ENCODE measurements at places on chromosomes 2 and 18. TPM values are rescaled to one million over a fixed set of nuclear protein-coding genes. Genes with fewer than 3 reads are reported as not detected.

Gene BAZ2B
- total RNA-seq = 72.3 TPM

DNA sequence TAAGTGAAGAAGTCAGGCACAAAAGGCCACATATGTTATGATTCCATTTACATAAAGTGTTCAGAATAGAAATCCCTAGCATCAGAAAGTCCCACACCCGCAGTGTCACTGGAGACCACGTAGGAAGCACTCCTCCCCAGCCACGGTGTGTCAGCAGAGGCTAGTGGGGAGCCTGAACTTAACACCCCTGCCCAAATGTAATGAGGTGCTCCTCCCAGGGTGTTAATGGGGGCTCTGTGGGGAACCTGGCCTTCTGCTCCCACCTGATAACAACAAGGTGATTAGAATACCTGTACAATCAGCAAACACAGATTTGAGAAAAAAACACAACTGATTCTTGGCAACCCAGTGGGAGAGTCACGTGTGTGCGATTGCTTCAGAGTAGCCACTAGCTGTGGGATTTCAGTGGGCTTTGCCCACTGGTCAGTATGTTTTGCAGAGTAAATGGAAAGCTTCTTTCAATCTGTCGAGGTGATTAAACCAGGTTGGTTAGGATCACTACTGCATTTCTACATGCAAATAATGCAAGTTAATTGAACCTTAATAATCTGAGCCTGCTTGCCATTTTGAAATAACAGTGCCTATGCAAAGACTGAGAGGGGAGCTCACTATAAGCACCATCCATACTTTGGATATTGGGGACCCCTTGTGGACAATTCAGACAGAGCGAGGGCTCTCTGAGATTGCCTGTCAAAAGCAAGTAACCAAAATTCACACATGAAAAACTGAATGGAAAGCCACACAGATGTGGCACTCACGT, 20.6 kb upstream of the ATRAID start:
- DNase-seq = peak; percentile 81

GRCh38 chr2:120936476-120937334, 201.0 kb downstream of the GLI2 start:
- no peak for DNase-seq

GRCh38 chr2:241877989-241878970, 8.8 kb downstream of the RTP5 start:
- DNase-seq = peak; percentile 63

DNA sequence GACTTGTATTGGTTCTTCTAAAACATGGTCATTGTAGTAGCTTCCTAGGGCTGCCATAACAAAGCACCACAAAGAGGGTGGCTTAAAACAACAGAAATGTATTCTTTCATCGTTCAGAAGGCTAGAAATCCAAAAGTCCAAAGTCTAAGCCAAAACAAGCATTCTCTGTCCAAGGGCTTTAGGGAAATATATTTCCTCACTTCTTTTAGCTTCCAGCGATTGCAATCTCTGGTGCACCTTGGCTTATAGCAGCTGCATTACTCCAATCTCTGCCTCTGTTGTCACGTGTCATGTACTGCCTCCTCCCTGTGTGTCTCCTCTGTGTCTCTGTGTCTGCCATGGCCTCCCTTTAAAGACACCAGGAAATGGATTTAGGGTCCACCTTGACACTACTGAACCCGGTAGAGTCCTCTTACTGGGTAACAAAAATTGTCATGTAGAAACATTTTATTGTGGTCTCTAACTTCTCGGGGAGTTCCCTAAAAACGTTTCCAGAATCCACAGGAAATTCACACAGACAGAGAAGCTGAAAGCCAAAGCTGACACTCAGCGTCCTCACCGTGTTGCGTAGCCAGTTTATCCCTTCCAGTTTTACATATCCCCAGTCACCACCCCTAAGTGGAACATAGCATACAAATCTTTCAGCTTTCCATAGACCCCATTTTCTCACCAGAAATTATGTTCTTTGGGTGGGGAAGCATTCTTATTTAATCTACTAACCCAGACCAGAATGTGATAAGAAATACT, 20.7 kb upstream of the TTN start:
- DNase-seq = peak; percentile 79

DNA sequence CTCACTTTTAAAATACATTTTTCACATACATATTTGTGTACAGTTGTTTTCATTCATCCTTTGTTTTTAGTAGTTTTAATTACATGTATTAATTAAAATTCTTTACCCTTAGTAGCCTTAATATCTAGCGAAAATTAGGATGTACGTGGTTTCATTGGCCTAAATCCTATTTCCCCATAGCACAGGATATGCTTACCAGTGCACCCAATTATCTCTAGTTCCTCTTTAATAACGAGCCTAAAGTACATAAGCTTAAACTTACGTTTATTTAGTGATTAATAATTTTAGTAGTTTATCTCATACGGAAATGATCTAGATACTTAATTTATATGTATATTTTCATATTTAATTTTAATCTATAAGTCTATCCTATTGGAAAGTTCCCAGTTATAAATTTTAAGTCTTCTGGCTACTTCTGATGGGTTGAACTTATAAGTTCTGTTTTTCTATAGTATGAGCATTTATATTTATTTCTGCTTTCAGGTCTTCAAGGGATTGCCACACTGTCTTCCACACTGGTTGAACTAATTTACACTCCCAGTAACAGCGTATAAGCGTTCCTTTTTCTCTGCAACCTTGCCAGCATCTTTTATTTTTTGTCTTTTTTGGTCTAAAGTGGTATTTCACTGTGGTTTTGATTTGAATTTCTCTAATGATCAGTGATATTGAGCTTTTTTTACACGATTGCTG, 21.4 kb upstream of the RUFY4 start:
- no peak for DNase-seq

Gene CABLES1
- total RNA-seq = 7.4 TPM

Gene POTEJ
- total RNA-seq = not detected

Data from fibroblast of the aortic adventitia (primary cell).